Fibroblast of the aortic adventitia (primary cell): ENCODE measurements at places on chromosomes 16 and 17. TPM values are rescaled to one million over a fixed set of nuclear protein-coding genes. Genes with fewer than 3 reads are reported as not detected.

DNA sequence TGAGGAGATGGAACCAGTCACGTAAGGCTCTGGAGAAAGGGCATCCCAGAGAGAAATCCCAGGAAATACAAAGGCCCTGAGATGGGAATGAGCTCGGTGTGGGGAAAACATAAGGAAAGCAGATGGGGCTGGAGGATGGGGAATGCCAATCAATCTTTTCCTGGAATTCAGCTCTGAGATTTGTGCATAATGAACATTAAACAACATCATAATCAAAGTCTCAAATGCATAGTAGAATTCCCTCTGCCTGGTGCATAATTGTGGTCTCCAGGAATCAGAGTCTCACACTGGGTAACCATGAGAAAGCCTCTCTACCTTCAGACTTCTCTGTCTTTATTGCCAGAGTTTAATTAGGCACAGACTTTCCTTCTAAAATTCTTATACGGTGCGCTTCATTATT is 30.8 kb downstream of the OTOA start:
- no peak for DNase-seq

DNA sequence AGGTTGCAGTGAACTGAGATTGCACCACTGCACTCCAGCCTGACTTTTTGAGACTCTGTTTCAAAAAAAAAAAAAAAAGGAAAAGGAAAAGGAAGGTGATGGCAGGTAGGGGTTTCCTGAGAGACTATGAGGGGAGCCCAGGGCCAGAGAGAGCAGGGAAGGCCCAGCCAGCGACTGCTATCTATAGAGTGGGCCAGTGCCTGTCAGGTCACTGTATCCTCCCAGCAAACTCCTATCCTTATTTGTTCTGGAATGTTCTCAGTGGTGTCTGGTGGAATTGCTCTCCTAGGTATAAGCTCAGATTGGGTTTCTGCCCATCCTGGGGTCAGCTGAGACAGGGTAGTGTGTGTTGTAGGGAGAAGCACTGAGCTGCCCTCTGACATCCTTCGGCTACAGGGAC is 14.9 kb upstream of the TMEM11 start:
- no peak for DNase-seq

DNA sequence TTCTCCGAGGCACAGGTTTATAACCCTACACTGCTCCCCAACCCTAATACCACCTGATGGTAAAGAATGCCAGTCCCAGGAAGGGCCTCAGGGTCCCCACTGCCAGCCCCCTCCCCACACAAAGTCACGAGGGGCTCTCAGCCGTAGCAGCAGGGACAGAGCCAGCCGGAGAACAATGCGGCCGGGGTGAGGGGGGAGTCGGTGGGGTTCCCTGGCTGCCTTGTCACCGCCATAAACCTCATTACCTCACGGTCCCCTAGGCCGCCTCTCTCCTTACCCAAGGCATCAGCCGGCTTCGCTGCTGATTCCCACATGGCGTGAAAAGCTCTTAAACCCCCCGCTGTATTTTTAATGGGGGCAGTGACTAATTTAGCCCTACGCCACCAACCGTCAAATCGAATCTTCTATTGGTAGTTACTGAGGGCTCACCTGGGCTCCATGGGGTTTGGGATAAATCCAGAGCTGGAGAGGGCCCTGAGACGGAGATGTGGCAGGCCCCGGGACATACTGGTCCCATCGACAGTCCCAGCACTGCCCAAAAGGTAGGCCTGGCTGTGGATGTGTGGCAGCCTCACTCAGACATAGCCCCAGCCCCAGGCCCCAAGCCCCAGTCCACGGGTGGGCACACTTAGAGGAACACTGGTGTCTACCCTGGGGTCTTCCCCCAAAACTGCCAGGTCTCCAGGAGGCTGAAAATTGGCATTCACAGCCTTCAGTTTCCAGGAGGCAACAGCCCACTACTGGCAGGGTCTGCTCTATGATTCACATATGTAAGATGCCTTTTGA is 115.3 kb downstream of the C16orf78 start:
- no peak for DNase-seq

Gene HOXB1
- not detected in 2 replicates for total RNA-seq

Gene CCL17
- not detected in 2 replicates for total RNA-seq

Gene RNF222
- total RNA-seq, result not detected in 2 replicates

Gene DNAAF8
- 1.4 TPM in 1 of 2 replicates, not detected in the other for total RNA-seq

Gene HP
- 0.27 TPM in 1 of 2 replicates, not detected in the other for total RNA-seq
